Mesothelial cell of epicardium (in vitro differentiated cells): ENCODE measurements at places on chromosomes 6 and 20.
A peak's percentile ranks its signal among the peaks of the same experiment; 100 is the strongest.

GRCh38 chr20:45592574-45593189 lies 13.6 kb upstream of the WFDC8 start:
- DNase-seq, result no peak

GRCh38 chr20:49100972-49101371 lies 54.9 kb downstream of the CSE1L start:
- DNase-seq, result no peak

- DNase-seq, result no peak
Measured at GRCh38 chr6:129481706-129482105, 228.3 kb downstream of the ARHGAP18 start.

DNA sequence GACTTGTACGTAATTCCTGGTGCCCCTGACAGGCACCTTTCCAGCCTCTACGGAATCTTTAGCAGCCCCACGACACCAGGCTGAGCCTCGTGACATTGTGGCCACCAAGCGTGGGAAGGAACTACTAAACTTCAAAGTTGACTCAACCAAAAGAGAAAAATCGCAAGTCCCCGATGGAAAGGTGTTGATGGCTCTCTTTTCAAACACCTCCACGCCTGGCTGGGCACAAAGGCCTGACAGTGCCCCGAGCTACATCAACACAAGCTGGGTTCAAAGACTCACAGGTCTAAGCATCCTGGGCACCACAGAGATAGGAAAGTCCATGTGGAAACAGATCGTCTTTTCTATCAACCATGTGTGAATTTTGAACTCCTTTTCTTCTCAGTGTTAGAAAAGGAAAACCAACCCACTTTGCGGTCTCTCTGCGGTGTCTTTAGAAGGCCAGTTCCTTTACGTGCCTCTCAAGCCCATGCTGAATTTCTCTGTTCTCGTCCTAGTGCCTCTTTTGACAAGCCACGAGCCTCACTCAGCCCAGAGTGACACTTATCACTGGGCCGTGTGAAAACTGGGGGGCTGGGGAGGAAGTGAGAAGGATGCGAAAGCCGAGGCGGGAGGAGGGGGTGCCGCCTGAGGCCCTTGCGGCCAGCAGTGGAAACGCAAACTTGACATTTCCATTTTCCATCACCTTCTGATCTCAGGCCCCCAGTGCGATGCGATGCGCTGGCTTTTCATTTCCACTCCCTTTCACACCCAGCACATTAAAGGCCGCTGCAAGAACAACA lies 59.4 kb downstream of the GFOD1 start:
- no peak for DNase-seq

GRCh38 chr20:63846128-63846771 lies 15.0 kb upstream of the ABHD16B start:
- DNase-seq, result no peak

DNA sequence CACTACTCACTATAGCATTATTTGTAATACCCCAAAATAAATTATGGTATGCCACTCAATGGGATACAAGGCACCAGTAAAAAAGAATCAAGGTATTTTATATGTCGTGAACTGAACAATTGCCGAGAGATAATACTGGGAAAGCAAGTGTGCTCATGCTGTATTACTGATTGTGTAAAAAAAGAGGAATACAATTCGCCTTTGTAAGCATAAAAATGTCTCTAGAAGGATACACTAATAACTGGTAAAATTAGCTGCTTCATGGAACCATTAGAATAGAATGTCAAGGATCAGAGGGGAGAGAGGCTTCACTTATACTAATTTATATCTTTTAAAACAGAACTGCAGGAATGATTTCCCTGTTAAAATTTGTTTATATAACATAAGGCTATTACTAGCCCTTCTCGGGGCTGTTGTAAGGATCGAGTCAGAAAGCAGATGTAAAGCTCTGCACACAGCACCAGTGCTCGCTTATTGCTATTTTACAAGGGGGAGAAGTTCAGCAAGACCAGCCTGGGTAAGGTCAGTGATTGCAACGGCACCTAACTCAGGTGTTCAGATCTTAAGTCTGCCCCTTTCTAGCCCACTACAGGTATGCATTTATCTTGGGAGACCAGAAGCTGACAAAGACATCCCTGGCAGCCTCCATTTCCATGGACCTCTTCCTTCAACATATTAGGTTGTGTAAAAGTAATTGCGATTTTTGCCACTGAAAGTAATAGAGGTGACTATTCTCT lies 61.6 kb downstream of the MYH7B start:
- peak; percentile 10 for DNase-seq

- no peak for DNase-seq
Measured at GRCh38 chr6:17839513-17840223, 132.9 kb upstream of the NUP153 start.

DNA sequence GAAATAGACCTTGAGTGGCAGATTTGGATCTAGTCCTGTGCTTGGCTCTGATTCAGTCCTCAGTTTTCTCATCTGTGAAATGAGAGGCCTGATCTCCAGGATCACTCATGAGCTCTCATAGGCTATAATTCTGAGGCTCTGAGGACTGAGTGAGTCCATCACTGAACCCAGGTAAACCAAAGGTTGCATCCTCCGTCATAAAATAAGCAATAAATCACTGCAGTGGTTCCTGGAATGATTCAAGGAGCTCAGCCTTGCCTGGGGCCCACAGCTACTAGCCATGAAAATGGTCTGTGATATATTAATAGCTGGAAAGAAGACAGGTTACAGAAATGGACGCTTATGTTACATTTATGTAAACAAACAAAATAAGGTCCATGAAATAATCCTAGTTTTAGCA lies 124.8 kb downstream of the MAP3K7 start:
- no peak for DNase-seq

DNA sequence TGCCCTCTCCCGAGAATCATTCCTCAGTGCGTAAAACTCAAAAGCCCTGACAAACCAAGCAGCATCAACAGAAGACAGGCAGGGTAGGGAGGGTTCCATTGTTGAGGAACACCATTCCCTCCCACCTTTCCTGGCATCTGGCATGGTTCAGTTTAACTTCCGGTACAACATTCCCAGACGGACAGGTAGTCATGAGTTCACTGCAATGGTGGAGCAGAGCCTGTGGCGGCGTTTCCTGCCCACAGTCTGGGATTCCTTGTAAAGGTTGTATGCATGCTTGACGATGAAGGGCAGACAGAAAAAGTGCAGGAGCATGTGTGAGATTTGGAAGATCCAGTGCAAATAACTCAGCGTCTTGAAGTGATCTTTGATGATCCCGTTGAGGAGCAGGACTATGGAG lies 42.3 kb downstream of the PIM1 start:
- DNase-seq, result no peak

- no peak for DNase-seq
Measured at GRCh38 chr6:39801456-39802251, 9.5 kb downstream of the DAAM2 start.

- no peak for DNase-seq
Measured at GRCh38 chr20:38043512-38044300, 10.2 kb downstream of the RPRD1B start.

- DNase-seq, result peak; percentile 99
Measured at GRCh38 chr20:45362804-45363610, at the start of gene SYS1. SYS1 (plus strand) TSS chr20:45363156; CDS start chr20:45363532, 376 bp downstream.

- no peak for DNase-seq
Measured at GRCh38 chr6:35026434-35027222, 114.5 kb downstream of the TCP11 start.
